Stimulated activated CD8-positive, alpha-beta memory T cell treated with anti-CD3 and anti-CD28 coated beads, Interleukin-4, amount 100 ng/mL, for 24 hours (primary cell): ENCODE measurements at places on chromosomes 3 and 15.

DNA sequence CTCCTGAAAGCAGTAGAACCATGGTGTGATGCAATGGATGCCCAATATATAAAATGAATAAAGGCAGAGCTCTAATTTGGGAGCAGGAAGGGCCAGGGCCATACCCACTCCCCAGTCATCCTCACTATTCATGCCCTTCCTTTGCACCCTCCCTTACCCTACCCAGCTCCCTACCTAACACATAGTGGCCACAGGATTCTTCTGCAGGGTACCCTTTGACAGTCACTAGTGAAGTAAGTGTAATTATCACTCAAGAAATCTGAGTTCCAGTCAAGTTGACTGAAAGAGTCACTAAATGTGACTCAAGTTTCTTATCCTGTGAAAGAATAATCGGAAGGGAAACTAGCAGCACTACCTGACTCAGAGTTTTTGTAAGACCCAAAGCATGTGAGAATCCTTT is 69.2 kb downstream of the RASA2 start:
- no peak for DNase-seq

GRCh38 chr3:26964836-26965235 is 342.3 kb downstream of the LRRC3B start:
- DNase-seq, result no peak

DNA sequence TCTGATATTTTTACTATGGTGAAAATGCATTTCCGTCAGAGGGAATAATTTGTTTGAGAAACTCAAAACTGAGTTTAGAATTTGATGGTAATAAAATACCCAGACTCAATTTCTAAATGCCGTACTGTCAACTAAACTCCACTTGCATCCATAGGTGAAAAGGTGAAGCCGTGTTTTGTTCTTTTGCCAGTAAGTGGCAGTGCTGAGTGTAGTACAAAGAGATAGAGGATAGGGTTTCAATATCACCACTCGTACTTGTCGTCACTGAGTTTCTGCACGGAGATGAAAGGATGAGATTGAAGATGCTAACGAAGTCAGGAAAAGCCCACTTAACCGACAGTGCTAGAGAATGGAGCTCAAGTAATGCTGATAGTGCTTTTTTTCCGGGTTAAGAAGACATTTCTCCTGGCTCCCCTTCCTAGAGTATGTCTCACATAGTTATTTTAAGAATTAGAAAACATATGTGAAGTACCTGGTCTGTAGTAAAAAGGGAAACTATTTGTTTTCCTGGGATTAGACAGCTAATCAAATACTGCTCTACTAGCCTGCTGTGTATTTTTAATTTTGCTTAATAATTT is 345.1 kb downstream of the IL5RA start:
- DNase-seq, result no peak

GRCh38 chr15:87604857-87605446 is 651.6 kb downstream of the NTRK3 start:
- DNase-seq, result no peak

DNA sequence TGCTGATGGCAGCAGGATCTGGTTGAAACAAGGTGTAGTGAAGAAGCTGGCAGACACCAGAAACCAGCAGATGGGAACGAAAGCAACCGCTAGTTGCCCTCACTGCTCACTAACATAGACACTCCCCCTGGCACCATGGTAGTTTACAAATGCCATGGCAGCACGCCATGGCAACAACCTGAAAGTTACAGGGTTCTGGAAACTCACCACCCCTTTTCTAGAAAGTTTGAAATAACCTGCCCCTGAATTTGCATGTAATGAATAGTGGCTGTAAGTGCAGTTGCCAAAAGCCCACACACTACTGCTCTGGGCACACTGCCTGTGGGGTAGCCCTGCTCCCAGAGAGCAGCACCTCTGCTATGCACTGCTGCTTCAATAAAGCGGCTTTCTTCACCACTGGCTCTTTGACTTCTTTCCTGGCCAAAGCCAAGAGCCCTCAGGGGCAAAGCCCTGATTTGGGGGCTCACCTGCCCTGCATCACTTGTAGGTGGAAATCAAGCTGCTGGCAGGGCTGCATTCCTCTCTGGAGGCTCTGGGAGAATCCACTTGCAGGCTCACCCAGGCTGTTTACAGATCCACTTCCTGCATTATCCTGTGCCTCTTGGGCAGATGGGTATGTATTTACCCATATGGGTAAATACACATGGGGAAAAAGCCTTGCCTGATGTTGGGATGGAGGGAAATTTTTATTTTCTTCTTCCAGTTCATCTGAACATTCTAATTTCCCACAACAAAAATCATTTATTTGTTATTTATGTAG is 2.0 kb upstream of the GP9 start:
- DNase-seq, result no peak

DNA sequence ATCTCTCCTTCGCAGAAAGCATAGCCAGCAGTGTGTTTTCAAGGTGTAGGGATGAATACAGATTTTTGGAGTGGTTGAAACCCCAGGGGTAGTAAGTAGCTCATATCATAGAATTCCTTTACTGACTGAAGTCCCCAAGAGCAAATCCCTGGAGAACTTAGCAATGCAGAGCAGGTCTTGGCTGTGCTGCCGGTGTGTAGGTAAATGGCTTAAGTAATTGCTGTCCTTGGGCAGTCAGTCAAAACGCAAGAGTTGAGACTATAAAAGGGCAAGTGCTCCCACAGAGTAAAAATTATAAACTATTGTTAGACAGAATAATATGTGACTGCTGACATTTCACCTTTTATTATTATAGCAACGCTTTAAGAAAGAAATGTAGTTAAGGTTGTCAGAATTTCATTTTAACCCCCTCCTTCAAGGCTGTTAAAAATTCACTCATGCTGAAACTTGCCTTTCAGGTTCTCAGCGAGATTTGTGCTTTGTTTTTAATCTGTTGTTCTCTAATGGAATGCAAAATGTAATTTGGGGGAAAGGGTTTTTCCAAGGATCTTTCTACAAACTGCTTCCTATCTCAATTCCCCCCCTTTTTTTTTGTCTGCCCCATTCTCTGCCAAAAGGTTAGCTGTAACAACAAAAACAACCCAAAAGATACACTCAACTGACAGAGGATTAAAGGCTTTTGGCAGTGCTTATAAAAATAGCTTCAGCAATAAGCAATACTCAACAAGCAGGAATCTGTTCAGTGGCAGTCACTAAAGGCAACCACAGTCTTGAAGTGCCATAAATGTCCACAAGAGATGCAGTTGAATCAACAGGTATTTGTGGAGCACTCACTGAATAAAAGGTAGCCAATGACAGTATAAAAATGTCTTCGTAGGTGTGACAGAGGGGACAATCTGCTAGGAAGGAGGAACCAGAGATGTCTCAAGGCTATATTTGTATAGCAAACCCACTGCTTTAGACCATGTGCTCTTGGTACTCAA is 105.3 kb downstream of the THRB start:
- no peak for DNase-seq

GRCh38 chr15:53535886-53536285 is 223.6 kb downstream of the WDR72 start:
- DNase-seq, result no peak

GRCh38 chr3:17623464-17623863 is 119.0 kb downstream of the TBC1D5 start:
- DNase-seq, result no peak
